ENCODE measurements at places on chromosomes 11 and 22.

DNA sequence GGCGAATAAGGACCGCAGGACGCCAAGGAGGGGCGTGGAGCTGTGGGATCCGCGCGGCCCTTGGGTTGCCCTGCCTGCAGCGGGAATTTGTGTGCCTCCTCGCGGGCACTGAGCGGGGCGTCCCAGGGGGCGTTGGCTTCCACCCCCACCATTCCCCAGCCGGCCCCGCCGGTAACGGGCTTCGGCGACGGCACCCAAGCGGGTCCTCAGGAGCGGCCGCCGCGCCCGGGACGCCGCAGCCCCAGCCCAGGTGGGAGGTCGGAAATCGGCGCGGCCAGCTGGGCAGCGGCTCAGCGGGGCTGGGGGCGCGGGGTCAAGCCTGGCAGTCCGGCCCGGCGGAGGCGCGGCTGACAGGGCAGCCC, 320 bp downstream of the CLTCL1 start:
- no peak for DNase-seq

GRCh38 chr11:866481-866880, 23.8 kb downstream of the TSPAN4 start:
- no peak for DNase-seq

DNA sequence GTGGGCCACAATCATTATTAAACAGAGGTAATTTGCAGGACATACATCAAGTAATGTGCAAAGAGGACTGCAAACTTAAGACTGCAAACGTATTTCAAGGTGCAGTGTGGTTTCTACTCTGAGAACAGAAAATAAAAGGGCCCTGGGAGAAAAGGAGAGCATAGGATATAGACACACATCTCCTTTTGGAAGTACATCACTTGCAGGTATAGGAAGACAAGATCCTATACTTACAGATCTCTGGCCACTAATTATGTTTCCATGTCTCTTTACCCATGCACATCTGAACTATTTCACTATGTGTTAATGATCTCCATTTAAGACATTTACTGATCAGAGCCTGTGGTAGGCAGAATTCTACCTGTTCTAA, 47.7 kb downstream of the PIWIL3 start:
- DNase-seq: no peak

GRCh38 chr11:47409440-47410369, 1.3 kb downstream of the SLC39A13 start:
- no peak for DNase-seq

DNA sequence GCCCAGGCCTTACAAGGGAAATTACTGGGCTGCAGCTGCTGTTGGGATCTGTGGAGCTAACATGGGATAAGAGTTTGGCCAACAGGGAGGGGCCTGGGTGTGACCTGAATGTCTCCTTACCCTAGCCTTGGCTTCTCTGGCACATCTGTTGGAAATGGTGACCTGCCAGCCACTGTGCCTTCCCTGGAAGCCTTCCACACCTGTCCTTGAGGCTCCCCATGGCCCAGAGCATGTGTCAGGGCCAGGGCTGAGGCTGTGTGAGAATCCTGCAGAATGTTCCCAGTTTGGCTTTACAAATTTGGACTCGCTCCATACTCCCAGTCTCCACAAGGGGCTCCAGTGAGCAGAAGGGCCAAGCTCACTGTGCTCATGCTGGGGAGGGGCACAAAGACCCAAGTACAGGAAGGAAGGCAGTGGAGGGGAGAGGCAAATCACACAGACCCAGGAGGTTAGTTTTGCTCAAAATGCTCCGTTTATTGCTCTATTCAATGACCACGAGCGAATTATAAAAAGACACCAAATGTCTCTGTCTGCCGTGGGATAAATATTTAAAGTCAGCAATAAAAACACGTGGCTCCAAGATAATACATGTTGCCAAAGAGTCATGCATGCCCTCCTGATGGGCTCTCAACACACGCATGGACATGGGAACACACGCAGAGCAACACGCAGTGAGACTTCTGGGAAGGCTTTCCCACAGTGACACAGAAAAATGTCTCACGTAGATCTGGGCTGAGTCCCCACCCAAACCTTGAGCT, 1.7 kb upstream of the IGSF22 start:
- peak; percentile 21 for DNase-seq

DNA sequence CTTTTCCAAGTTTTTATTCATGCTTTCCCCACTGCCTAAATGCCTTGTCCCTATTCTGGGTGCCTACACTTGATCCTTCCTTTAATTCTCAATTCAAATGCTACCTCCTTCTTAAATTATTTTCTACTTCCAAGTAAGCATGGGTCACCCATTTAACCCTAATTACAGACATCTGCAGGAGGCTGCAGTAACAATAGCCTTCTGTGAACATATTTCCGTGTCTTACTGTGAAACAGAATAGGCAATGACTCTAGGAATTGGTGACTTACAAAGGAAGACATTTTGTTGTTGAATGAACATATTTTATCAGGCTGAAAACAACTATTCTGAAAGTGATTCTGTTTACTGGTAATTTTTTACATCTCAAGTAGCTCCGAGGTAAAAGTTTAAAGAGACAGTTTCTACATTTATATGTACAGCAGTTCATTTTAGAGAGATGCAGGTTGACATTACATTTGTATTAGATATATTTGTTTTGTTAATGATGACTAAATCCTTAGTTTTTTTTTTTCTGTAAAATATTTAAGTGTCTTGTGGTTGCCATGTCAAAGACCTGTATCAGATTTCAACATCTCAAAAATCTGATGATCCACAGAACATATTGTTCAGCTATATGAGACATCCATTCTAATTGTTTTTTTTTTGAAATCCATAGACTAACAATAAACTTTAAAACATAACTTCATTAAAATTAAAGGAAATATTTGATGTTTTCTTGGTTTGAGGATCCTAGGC, 316.8 kb downstream of the CASP12 start:
- no peak for DNase-seq

GRCh38 chr11:121670805-121671282, 218.1 kb upstream of the SORL1-AS1 start:
- DNase-seq: no peak

DNA sequence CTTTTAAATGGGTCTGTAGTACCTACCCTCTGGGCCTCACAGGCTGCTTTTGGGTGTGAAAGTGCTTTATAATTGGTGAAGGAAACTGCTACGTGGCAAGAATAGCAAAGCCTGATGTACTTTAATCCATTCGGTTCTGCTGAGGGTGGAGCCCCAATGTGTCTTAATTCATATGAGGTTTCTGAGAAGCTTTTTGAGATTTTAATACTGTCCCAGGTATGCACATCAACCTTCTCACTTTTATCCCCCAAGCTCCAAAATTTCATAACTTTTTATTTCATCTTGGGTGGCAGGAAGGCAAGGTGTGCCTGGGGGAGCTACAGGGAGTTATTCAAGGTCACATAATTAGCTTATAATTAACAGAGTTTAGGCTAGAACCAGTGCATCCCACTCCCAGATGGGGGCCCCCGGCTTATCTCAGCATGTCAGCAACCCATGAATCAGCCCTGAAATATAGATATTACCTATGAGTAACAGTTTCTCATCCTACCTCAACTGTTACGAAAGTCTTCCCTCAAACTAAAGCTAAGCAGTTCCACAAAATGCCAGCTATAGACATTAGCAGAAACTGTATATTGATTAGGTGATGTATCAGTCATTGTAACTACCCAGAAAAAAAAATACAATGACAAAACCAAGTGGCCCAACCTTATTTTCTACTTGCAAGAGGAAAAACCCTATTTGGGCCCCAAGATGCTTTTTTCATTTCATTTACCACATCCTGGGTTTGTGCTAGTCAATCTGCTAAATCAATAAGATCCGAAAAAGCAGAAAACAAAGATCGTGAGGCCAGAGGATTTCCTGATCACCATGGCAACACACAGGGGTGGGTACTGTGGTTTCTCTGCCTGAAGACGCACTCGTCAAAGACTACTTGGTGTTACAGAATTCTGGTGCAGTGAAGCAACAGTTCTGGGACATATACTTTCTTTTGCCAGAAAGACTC, 26.7 kb downstream of the CD44 start:
- peak; percentile 62 for DNase-seq

DNA sequence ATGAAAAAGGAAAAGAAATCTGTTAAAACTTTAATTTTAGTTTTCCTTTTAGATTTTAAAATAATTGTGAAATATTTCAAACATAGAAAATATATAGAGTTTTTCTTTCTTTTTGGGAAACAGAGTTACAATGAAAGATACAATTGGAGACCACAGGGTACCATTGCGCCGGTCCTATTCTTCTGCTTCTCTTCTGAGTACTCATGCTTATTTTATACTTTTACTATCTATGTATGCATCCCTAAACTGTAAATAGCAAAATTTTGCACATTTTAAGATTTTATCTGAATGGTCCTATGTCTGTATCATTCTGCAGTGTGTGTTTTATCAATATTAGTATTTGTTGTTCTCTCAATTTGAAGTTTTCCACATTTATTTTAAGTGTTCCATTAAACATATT, 65.0 kb downstream of the EHF start:
- no peak for DNase-seq

DNA sequence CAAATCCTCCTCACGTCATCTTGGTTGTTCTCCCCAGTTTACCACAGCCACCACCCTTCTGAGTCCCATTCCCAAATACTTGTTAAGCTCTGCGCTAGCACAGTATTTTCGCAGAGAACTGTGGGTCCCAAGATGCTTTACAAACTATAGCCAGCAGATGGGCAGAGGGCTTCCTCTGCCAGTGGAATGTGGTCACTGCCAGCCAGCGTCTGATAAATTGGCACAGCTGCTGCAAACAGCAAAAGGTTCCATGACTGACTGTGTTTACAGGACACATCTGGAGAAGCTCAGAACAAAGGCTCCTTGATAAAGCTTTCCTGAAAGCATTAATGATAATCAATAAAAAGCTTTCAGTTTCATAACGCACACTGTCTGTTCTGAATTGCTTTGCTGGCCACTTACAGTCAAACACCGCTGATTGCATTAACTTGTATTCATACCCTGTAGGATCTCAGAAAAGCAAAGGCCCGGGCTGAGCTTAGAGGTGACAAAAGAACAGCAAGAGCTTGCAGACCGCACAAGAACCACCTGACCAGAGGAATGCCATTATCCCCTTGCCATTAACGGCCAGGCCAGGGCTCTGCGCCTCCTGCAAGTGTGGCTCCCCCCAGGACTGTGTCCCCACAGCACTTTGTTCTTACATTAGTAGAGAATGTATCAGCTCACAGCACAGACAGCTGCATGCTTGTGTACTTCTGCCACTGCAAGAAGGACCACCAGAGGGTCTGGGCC, 120.6 kb downstream of the MICAL3 start:
- no peak for DNase-seq

DNA sequence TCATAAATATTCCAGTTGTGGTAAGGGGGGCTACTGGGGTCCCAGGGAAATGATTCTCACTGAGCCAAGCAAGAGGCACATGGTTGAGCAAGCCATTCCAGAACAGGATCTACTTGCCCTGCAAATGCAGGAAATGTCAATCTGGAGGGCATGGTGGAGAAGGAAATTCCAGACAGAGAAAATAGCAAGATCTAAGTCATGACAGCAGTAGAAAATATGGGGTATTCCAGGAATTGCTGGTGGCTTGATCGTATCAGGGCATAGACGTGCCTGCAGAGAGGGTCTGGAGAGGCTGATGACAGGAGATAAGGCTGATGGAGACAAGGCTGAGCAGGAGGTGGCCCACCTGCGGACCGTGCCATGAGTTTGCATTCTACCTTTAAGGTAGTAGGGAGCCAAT, 566.3 kb upstream of the CADM1 start:
- DNase-seq: no peak

GRCh38 chr11:48011798-48012391, 31.5 kb downstream of the PTPRJ start:
- no peak for DNase-seq

DNA sequence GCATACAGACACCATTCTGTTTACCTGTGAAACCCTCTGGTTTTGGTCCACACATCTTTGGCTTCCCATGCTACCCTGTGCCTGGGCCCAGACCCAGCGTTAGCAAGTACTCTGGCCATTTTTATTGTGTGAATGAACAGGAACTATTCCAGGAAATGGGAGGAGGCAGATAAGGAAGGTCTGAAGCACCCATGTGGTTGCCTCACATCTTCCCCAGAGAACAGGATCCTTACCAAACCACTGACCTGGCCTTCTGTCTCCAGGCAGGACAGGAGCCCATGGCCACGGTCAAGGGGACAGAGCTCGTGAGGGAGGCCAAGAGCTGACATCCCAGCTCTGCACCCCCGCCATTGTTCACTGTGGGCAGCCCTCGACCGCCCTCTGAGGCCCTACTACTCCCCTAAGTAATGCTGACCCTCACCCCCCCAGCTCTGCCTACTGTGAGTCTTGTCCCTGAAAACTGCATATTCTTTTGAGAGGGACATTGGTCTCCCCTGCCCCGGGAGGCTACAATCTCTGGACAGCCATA, 97.7 kb upstream of the TP53I11 start:
- DNase-seq: peak; percentile 54

- peak; percentile 23 for DNase-seq
These were observed 44.5 kb downstream of the FEZ1 start for GRCh38 chr11:125451400-125452124.

GRCh38 chr11:93907901-93908300, 57.5 kb upstream of the VSTM5 start:
- no peak for DNase-seq

DNA sequence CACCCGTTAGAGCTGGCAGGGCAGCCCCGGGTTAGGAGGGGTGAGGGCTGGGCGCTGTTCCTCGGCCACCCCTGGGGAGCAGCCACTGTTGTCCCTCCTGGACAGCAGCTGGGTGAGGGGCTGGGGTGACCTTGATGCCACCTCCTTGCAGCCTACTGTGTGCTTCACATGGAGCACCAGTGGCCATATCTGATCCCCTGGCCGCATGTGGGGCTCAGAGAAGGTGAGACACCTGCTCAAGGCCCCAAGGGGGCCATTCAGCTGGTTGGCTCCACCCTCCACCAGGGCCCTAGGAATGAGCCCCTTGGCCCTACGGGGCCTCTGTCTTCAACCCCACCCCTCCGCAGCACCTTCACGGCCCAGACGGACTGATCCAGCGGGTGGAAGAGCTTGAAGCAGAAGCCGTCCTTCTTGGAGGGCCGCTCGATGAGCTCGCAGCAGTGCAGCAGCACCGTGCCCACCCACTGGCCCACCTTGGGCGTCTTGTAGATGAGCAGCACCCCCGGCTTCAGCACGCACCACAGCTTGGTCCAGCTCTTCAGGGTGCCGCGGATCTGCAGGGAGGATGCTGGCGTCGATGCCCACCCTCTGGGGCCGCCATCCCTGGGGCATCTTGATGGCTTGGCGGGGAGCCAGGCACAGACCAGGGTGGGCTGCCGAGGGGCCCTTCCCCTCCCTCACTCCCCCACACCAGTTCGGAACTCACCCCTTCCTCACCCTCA, 44.9 kb downstream of the OSBPL5 start:
- DNase-seq: no peak

Measured in inflammatory macrophage (primary cell).